Astrocyte of the cerebellum (primary cell): ENCODE measurements at places on chromosomes 5 and 9.
A peak's percentile ranks its signal among the peaks of the same experiment; 100 is the strongest.

GRCh38 chr5:56311306-56311905 is 78.3 kb upstream of the ANKRD55 start:
- DNase-seq: no peak

GRCh38 chr5:31768046-31768445 is 129.1 kb downstream of the PDZD2 start:
- DNase-seq: no peak

DNA sequence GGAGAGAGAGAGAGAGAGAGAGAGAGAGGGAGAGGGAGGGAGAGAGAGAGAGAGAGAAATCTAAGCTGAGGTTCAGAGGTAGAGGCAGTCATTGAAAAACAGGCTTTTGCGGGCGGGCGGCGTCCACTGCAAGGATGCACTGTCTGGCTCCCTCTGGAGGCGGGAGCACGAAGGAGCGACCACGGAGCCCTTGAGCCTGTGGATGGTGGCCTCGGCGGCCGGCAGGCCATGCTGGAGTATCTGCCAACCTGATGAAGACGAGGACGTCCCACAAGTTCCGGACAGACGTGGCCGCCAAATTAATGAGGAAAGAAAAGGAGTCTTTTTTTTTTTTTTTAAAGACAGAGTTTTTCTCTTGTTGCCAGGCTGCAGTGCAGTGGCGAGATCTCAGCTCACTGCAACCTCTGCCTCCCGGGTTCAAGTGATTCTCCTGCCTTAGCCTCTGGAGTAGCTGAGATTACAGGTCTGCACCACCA is 2.2 kb upstream of the CCDC125 start:
- DNase-seq: peak; percentile 39

DNA sequence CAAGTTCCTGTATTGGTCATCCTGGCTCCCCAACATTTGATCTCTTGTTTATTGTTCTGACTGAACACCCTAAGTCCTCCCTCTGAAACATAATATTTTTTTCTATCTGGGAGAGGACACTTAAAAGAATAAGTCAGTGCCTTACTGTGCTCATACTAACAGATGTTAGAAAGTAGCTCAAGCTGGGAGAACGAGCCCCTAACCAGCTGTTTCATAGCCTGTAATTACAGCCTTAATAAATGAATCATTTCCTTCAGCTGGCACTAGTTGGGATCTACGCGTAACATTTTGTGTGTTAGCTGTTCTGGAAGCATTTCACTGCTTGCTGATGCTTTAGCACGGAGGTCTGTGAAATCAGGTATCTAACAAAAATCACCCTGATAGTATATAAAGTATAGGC is 345.9 kb upstream of the RIOK2 start:
- peak; percentile 12 for DNase-seq

DNA sequence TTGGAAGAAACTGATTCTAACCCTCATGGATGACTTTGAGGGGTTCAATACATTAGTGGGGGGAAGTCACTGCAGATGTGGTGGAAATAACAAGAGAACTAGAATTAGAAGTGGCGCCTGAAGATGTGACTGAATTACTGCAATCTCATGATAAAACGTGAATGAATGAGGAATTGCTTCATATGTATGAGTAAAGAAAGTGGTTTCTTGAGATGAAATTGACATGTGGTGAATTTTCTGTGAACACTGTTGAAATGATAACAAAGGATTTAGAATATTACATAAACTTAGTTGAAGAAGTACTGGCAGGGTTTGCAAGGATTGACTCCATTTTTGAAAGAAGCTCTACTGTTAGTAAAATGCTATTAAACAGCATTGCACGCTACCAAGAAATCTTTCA is 113.0 kb downstream of the UGCG start:
- DNase-seq: no peak

GRCh38 chr9:84832453-84832852 is 162.9 kb downstream of the NTRK2 start:
- no peak for DNase-seq

DNA sequence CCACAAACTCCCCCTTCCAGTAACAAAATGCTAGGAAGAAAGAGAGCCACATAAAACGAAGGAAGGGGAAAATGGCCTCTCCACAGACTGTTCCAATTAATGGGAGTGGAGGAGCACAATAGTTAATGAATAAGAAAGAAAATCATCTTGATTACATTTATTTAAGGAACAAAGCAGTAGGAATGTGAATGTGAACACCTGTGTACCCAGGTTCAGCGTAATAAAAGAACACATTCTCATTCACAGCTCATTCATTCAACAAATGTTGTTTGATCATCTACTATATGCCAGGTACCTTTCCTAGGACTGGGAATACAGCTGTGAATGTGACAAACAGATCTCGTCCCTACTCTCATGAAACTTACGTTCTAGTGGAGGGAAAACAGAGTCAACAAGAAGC is 35.7 kb downstream of the SIL1 start:
- no peak for DNase-seq

DNA sequence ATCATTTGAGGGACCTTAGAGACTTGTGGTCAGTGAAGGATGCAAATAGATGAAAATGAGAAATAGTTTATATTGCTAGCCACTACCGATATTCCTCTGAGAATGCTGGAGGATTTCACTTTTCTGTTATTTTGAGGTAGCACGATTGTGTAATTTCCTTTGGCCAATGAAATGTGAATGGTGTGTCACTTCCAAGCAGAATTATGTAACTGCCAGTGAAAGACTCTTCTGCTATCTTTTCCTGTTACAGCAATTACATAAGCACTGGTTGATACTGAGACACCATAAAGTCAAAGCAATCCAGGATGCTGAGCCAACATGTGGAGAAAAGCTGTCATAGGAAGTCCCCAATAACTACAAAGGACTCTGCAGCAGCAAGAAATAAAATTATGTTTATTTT is 3.6 kb upstream of the PCDHA2 start:
- DNase-seq: no peak

- DNase-seq: no peak
Measured at GRCh38 chr5:35876454-35876853, 19.8 kb downstream of the IL7R start.

- no peak for DNase-seq
Measured at GRCh38 chr5:172626031-172626581, 15.0 kb upstream of the NEURL1B start.

GRCh38 chr5:33938881-33939280 is 2.7 kb downstream of the RXFP3 start:
- DNase-seq: no peak

DNA sequence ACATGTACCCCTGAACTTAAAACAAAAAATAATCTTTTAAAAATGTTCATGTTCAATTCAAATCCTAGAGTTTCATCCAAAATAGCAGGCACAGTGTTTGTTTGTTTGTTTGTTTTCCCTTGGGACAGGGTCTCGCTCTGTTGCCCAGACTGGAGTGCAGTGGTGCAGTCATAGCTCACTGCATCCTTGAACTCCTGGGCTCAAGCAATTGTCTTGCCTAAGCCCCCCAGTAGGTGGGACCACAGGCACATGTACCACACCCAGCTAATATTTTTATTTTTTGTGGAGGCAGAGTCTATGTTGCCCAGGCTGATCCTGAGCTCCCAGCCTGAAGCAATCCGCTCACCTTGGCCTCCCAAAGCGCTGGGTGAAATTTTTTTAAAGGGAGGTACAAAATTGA is 5.0 kb upstream of the POLR1E start:
- no peak for DNase-seq

DNA sequence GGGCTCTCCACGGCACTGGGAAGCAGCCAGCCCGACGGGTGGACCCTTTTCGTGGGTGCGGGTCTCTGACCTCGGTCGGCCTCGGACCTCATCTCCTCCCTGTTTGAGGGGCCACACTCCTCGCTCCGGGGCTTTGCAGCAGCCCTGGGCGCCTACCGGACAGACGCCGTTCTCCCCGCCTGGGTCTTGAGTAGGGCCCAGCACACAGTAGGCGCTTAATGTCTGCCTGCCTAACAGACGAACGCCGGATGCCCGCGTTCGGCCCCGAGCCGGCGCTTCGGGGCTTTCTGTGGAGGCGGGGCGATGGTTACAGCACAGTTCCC is 842 bp upstream of the GTF3C5 start:
- DNase-seq: no peak

GRCh38 chr5:37034955-37035354 is 158.4 kb downstream of the NIPBL start:
- DNase-seq: no peak

- no peak for DNase-seq
Measured at GRCh38 chr5:172858990-172859811, 25.1 kb downstream of the ERGIC1 start.

DNA sequence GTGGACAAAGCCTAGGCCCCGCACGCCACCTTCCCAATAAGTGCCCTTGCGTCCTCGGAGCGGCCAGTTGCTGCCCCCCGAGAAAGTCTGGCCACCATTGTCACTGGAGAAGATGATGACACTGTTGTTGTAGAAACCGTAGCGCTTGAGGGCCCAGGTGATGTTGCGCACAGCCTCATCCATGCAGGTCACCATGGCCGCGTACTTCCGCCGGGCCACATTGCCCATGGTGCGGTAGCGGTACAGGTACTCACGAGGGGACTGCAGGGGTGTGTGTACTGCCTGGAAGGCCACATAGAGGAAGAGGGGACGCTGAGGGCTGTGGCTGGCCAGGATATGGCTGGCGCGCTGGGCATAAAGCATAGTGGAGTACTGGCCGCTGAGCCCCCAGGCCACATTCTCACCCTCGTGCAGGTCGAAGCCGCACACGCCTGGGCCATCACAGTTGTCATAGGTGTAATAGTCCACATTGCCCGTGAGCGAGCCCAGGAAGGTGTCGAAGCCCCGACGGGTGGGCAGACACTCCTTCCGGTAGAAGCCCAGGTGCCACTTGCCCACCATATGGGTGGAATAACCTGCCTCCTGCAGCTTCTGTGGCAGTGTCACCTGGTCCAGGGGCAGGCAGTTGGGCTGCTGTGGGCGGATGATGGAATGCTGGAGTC is 4.6 kb downstream of the ARSI start:
- no peak for DNase-seq

GRCh38 chr9:84266087-84266561 is 74.4 kb downstream of the SLC28A3 start:
- DNase-seq: no peak

GRCh38 chr5:148969291-148969690 is 93.6 kb downstream of the SH3TC2 start:
- DNase-seq: no peak

DNA sequence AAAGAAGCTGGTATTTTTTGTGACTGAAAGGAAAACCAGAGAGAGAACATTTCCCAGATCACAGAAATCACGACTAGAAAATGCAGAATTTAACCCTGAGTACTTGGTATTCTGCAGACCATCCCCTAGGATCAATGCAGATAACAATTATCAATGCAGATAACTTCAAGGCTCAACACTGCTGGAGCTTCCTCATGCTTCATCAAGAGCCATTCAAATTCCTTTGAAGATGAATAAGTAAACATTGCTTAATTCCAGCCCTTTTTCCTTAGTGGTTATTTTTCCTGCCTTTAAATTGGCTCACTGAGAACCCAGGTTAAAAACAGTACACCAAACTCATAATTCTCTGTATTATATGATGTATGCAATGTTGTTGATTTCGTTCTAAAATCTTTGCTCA is 370.1 kb upstream of the TLE4 start:
- no peak for DNase-seq
